Stimulated activated naive CD4-positive, alpha-beta T cell treated with Interleukin-2 at 50 U/mL for 16 hours (primary cell): ENCODE measurements at places on chromosomes 2 and 18.
A peak's percentile ranks its signal among the peaks of the same experiment; 100 is the strongest.

DNA sequence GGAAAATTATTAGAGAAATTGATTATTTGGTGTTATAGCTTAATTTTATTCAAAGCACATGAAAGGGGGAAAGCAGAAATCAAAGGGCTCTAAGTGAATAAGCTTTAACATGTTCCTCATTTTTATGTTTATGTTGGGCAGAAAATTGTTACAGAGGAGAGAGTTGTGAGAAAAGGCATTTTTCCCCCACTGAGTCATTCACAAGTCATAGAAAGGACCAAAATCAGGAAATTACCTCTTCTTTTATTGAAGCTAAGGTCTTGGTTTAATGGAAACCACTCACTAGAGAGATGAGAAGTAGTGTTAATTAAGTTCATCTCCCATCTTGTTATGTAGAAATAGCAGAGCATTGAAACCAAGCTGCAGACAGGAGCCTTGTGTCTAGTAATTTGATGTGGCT, 175.3 kb upstream of the THUMPD2 start:
- DNase-seq: no peak

GRCh38 chr2:115294999-115295398, 852.6 kb downstream of the DPP10 start:
- DNase-seq: no peak

- peak; percentile 35 for DNase-seq
These were observed 35.2 kb upstream of the NAPG start for GRCh38 chr18:10490401-10491165.

DNA sequence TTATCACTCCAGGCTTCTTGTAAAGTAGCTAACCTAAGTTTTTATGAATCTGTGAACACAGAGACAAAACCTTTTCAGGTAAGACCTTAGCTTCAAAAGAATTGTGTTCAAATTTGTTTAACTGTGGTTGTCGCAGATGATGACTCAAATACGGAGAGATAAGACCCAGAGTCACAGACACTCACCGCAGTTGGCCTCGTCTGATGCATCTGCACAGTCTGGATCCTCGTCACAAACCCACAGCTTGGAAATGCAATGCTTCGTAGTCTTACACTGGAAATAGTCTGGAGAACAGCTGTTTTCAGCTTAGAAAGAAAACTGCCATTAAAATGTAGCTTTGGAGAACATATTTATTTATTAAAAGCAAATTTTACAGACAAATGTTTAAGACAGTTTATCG, 1662.1 kb upstream of the NXPH2 start:
- no peak for DNase-seq

DNA sequence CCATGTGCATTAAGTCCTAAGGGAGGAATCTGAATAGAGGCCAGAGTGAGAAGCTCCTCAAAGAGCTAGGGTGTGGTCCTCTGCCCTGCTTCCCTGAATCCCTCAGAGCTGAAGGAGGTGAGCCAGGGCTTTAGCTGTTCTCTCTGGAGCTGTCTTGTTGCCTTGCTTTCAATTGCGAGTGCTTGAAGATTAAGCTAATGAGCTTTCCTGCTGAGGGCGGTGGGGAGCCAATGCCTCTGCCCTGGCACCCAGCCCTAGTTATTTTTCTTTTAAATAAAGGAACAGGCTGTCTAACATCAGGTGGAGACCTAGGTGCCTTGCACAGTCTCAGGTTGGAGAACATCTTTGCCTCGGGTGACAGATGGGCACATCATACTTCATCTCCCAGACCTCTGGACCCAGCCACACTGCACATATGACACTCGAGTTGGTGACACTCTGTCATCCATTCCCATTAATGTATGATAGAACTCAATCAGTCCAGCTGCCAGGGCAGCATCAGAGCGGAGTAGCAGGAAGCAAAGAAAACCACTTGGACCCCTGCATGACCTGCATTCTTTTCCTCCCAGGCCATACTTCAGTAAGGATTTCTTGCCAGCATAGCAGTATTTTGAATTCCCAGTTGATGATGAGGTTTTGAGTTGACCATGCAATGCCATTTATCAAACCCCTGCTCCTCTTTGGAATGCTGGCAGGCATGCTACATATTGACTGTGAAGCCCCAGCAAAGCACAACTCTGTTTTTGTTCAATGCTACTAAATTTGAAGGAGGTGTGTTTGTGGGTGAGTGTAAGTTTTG, 292.7 kb downstream of the RNF144A start:
- no peak for DNase-seq

GRCh38 chr2:222057347-222058073, 241.3 kb downstream of the PAX3 start:
- no peak for DNase-seq

DNA sequence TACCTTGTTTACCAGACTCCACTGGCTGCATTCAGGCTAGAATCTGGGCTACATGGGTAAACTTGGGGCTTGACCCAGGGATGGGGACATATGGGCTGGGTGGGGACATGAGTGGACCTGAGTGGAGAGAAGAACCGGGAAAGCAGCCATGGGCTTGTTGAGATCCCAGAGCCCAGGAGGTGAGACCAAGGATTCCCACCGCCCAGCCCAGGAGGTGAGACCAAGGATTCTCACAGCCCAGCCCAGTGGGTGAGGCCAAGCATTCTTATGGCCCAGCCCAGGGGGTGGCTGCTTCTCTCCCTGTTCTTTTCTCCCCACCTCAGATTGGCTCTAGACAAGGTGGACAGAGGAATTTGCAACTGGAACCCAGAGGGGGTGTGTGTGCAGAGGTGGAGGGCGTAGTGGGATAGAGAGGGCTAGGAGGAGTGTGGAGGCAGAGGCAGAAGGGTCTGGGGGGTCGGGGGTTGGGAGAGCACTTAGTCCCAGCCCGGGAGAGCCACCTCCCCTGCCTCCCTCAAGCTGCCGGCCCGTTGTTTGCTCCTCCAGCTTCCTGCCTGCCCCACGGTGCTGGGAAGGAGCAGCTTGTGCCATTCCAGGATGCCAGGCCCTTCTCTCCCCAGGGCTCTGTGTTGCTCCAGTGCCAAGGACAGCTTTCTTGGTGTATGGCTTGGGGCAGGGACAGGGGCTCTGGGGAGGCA, 25.6 kb downstream of the GLI2 start:
- DNase-seq: no peak

- no peak for DNase-seq
These were observed 154.7 kb upstream of the HS6ST1 start for GRCh38 chr2:128473175-128474035.

- DNase-seq: no peak
These were observed 7.9 kb downstream of the LIPG start for GRCh38 chr18:49569724-49570123.

DNA sequence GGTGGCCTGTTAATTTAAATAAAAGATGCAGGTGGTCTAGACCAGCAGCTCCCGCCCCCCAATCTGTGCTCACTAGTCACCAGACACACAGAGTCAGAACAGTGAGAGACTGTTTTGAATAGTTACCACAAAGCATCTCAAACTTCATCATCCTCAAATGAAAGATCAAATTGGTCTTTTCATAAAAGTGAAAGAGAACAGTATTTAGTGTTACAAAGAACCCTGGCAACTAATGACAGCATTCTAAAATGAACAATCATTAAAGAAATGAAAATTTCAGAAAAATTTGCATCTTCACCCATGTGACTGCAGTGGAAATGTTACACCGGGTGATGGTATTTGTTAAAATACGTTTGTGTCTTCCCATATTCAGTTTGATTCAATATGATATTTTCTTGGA, 65.5 kb upstream of the PMAIP1 start:
- DNase-seq: peak; percentile 3

DNA sequence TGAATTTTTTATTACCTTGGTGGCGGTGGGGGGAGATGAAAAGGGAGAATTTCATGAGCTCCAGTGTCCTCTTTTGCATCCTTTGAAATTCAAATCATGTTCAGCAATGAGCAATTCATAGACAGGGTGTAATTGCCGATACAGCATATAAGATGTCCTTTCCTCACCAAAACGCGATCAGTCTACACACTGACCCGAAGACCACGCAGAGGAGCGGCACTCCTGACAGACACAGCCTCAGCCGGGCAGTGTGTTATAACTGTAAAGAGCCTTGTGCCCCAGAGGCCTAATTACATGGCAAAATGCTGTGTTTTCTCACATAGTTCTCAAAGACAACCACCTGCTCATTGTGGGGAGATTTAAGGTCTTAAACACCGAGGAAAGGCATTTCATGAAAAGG, 38.4 kb upstream of the APCDD1 start:
- DNase-seq: no peak

DNA sequence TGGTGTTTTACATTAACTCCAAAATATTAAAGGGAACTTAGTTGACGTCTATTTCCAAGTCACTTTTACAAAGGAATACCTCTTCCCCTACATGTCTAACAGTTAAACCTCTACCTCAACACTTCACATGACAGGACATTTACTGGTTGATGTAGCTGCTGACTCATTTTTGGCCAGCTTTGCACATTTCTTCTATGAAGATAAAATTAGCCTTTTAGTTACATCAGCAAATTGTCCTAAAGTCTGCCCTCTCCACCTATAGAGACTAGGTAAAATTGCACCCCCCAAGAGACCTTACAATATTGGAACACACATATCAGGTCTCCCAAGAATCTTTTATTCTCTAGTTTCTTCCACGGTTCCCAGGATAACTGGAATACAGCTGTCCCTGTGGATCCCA, 10.1 kb upstream of the CERS6 start:
- DNase-seq: no peak

- DNase-seq: no peak
These were observed 531.6 kb upstream of the CHAC2 start for GRCh38 chr2:53235836-53236582.

GRCh38 chr2:150469706-150470274, 17.7 kb downstream of the RND3 start:
- no peak for DNase-seq

- DNase-seq: no peak
These were observed 927.3 kb upstream of the ACVR2A start for GRCh38 chr2:146917431-146918042.

DNA sequence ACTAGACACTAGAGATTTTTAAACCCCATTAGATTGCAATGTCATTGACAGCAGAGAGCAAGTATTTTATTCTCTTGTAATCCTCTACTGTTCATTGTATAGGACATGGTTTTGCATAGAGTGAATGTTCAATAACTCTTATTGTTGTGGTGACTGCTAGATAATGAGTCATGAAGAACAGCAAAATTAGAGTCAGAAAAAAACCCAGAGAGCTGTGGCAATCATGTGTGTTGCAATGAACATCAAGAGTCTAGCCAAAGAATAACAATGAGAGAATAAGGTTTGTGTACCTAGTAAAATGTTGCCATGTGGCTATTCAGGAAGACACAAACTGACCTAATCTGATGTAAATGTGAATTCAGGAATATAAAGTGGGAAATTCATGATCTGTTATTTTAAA, 684.0 kb downstream of the DSC3 start:
- no peak for DNase-seq

DNA sequence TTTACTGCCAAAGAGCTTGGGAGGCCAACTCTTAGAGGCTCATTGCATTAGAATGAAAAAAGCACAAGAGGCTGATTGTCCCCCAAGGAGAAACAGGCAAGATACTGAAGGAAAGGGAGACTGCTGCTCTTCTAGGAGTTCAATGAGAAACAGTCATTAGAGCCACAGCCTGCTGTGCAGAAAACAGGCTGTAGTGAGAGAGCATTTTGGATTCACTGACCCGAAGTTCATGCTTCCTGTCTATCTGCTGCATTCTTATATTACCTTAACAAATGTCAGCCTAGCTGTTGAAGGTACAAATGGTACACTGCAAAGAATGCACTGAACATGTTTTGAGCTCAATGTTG, 423.3 kb downstream of the SETBP1 start:
- no peak for DNase-seq

GRCh38 chr2:52429740-52430139, 1337.9 kb upstream of the CHAC2 start:
- DNase-seq: no peak

GRCh38 chr2:7394195-7394594, 477.0 kb downstream of the RNF144A start:
- no peak for DNase-seq

- no peak for DNase-seq
These were observed 240.5 kb downstream of the AGPS start for GRCh38 chr2:177633111-177633510.

DNA sequence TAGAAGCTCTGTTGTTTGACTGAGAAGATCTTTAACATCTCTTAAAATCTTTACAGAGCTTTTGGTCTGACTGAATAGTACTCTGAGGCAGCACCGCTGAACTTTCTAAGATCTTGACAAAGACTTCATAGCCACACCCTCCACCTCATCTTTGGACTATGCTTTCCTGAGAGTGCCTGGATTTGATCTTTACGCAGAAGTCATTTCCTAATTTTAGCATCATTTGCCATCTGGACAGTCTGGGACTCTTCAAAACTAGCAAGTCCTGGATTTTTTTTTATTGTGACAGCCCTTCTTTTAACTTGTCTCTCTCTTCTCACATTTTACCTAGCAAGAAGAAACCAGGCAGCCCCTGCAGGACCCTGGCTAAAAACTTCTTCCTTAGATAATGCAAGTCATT, 188.8 kb downstream of the CTIF start:
- DNase-seq: no peak

DNA sequence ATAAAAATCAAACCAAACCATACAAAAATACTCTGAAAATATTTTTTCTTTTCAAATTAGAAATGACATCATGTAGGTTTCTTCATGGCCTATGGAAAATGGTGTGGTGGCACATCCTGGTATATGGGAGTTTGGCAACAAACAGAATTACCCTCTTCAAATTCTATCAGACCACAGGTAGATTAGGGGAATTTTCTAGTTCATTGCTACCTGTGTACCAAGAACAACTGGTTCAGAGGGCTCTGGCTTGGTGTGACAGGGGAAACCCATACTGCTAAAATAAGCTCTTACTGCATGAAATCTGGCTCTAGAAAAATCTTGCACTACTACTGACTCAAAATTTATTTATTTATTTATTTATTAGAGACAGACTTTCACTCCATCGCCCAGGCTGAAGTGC, 63.4 kb upstream of the PELI1 start:
- no peak for DNase-seq
